Neural crest cell (in vitro differentiated cells): ENCODE measurements at places on chromosomes 11 and 22.

DNA sequence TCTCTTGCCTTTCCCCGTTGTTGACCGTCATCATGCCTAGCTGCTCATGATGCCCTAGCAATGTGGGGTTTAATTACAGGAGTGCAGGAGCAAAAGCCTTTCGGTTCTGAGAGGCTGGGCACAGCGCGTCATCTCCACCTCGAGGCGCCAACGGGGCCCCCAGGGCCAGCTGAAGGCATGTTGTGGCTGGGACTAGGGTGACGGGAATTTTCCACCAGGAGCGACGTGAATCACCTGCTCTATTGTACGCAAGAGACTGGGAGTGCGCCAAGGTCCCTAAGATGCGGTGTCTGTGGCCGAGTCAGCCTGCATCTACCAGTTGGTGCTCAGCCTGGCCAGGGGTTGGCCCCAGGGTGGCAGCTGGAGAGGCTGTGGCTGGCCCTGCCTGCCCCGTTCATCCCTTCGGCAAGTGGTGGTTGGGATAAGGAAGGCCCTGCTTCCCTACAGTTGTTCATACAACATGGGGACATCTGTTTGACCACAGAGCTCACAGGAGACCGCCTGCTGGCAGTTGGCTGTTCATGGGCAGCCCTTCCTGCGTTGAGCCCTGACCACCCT lies 1175.6 kb downstream of the BRD1 start:
- DNase-seq = no peak

GRCh38 chr22:27994481-27995331 lies 75.7 kb upstream of the PITPNB start:
- DNase-seq = no peak

GRCh38 chr11:96207459-96208449 lies 135.2 kb downstream of the MAML2 start:
- no peak for DNase-seq

GRCh38 chr11:78570031-78570430 lies 4.6 kb downstream of the NARS2 start:
- DNase-seq = no peak

DNA sequence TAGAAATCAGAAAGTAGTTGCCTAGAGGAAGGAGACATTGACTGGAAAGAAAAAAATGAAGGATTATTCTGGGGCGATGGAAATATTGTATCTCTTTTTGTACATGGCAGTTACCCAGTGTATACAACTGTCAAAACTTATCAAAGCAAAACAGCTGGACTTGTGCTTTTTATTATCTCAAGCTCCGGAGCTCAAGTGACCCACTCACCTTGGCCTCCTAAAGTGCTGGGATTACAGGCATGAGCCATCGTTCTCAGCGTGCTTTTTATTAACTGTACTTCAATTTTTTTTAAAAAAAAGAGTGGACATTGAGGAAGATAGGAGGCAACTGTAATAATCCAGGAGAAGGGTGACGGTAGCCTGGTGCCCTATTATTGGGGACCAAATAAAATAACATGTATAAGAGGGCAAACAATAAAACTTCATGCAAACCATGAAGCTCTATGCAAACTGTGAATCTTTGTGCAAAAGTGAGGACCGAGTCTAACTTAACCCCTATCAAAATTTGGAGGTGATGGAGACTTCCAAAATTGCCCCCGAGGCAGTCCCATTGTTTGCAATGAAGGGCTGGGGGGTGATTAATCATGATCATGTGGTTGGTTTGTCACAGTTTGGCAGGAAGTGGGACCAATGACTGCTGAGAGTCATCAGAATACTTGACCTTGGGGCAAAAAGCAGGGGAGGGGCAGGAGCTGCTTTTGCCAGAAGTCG lies 23.5 kb downstream of the FZD4 start:
- no peak for DNase-seq

DNA sequence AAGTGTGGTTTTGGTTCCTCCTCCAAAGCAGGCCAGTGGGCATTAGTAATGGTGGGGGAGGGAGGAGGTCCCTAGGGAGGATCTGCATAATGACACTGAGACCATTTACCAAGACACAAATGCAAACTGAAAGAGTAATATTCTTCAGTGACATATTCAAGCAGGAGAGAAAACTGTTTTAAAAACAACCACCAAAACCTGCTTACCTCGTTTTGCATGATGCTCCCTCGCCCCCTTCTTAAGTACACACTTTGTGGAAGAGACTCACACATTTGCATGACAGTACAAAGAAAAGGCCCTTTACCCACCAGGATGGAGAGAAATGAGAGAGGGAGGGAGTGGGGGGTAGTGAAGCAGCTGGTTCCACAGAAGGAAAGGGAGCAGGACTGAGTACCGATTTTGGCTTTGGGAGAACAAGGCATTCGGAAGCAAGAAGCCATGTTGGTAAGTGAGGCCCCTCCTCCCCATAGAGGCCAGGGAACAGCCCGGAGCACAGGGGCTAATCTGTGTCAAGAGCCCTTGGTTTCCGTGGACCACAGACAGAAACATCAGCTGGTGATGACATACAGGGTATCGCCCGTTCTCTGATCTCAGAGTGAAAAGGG lies 13.0 kb upstream of the OPCML start:
- DNase-seq = no peak

DNA sequence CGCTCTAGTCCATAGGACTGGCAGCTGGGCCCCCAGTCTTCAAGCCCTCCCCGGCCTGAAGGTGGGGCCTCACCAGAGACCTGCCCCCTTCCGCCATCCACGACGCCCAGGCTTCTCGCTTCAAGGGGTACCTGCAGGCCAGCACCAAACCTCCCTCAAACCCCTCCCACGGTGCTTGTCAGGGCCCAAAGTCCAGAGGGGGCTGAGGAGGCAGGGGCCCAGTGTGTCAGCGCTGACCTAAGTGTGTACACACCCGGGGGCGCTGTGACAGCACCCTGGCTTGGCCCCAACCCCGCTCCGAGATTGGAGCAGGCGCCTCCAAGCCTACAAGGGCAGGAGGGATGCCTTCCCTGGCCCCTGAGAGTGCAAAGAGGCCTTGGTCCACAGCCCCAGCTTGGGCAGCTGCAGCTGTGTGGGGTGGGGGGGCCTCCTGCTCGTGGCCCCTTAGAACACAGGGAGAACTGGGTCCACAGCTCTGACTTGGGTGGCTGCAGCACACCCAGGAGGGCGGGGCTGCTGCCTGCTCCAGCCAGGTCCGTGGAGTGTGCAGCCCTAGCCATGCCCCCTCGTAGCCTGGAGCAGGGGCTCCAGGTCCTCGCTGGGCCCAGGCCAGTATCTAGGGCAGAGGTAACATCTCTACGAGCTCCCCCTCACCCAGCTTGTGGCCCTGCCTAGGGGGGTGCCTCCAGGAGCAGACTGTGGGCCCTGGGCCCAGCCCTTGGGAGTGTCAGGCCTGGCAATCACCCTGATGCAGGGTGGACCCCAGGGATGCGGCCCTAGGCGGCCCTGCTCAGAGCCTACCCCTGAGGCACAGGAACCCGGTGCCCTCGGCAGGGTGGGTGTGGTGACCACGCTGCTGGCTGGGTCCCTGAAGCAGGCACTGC lies 4.9 kb downstream of the SBF2 start:
- DNase-seq = no peak

- no peak for DNase-seq
These were observed 120.3 kb downstream of the ETS1 start for GRCh38 chr11:128467041-128467440.

DNA sequence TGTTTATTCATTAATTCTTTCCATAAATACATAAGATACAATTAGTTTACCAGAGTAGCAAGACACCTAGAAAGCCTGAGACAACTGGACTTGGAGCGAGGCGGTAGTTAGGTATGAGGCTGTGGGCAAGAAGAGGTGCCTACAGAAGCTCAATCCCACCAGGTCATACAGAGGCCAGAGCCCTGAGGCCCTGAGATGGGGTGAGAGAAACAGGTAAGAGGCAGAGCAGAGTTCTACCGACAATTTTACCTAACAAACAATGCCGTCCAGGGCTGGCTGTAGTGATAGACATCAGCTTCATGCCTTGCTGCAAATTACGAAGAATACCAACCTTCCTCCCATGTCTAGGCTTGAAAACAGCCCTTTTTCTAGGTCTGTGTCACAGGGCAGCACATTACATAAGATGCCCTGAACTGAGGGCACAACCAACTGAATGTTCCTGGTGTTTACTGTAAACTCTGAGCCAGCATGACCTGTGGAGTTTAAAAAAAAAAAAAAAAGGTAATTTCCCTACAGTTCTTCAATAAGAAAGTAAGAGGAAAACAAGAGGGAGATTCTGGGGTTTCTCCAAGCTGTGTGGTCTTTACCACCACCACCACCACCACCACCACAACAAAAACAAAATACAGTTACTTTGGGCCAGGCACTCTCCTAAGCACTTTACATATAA lies 105.8 kb downstream of the GAB2 start:
- no peak for DNase-seq

DNA sequence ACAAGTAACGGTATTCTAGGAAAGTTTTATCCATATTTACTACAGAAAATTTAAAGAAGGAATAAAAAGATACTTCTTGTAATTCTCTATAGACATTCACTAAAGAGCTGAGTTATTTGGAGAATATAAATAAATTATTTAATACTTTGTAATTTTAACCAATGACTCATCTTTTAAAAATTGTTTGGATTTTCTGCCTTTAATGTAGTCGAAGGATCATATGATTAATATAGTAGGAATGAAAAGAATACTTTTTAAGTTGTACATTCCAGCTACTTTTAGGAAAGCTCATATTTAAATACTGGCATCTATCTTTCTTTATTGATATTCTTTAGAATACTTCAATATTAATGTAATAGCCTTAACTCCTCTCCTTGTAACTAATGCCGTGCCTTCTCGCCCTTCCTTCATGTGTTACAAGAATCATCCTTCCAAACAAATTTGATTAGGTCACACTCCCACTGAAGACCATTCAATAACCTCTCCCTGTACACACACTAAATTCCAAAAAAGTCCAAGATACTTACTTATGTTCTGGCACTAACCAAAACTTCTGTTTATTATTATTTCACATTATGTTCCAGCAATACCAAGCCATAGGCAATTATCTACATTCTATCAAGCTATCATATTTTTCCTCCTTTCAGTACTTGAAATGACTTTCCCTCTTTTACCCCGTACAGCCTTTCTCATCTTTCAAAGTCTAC lies 501.9 kb downstream of the CNTN5 start:
- DNase-seq = no peak

- no peak for DNase-seq
These were observed 43.2 kb upstream of the FADD start for GRCh38 chr11:70159627-70160570.

DNA sequence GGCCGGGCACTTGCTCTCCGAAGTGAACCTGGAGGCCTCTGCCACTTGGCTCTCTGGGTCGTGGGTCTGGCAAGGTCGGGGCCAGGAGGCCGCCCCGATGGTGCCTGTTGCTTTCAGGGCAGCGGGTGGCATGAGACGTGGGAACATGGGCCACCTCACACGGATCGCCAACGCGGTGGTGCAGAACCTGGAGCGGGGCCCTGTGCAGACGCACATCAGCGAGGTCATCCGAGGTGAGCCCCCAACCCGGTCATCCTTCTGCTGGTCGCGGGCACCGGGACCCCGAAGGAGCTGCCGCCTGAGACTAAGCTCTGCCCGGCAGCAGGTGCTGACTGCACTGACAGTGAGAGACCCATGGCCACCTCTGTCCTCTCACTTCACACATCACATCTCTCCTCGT lies 40.0 kb downstream of the SBF1 start:
- DNase-seq = no peak

DNA sequence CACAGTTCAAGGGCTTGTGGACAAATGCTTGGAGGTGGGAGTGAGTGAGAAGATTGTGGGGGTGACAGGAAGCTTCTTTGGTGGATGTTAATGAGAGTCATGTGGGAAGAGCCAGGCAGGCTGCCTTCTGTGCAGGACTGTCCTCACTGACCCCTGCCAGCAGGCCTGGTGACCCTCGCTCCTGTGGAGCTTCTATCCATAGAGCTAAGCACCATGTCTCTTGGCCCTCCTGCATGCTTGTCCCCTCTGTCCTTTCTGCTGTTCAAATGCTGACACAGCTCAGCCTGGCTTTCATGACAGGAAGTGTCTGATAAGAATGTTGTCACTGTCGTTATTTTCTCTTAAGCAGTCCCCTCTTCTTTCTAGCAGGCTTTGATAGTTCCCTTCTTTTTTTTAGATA lies 37.6 kb downstream of the NAT10 start:
- no peak for DNase-seq

- DNase-seq = no peak
These were observed 22.3 kb upstream of the RASL10A start for GRCh38 chr22:29337631-29338284.

- DNase-seq = no peak
These were observed 6.0 kb downstream of the SLC22A25 start for GRCh38 chr11:63237413-63237812.

GRCh38 chr11:31240340-31240904 lies 129.1 kb downstream of the DCDC1 start:
- peak; percentile 51 for DNase-seq

DNA sequence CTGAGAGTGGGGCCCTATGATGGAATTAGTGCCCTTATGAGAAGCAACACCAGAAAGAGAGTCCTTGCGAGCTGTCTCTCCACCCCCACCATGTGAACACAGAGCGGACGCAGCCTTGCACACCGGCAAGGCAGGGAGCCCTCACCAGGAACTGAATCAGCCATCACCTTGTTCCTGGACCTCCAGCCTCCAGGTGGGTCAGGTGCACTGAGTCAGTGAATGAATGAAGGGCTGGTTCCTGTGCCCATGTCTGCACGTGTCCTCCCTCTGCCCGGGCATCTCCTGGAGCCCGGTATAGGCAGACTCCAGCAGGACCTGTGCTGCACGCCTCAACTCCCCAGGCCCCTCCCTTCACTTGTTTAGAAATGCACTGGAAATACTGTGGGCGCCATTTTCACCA lies 54.9 kb downstream of the LINC01488 start:
- no peak for DNase-seq

- no peak for DNase-seq
These were observed 155.5 kb downstream of the SPON1 start for GRCh38 chr11:14118072-14118471.

GRCh38 chr11:77233011-77233410 lies 68.5 kb downstream of the GDPD4 start:
- DNase-seq = no peak

GRCh38 chr11:111494040-111494439 lies 18.1 kb downstream of the BTG4 start:
- DNase-seq = no peak

DNA sequence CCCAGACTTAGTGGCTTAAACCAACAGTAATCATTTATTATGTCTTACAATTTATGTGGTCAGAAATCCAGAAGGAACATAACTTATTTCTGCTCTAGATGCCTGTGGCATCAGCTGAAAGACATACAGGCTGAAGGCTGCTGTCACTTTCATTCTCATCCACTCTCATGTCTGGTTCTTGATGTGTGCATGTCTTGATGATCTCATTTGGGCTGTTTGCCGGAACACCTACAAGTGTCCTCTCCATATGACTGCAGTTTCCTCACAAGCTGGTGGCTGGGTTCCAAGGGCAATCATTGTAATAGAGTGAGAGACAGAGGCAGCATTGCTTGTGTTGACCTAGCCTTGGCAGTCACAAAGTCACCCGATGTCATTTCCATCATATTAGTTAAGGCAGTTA lies 1375.9 kb upstream of the RAG2 start:
- no peak for DNase-seq
